RPMI7951 (cell line): ENCODE measurements at places on chromosomes 7 and 10. TPM values are rescaled to one million over a fixed set of nuclear protein-coding genes. Genes with fewer than 3 reads are reported as not detected.
A peak's percentile ranks its signal among the peaks of the same experiment; 100 is the strongest.

GRM3 gene
- not detected in 2 replicates for total RNA-seq

- DNase-seq = peak; percentile 34
These were observed 566 bp downstream of the MAD1L1 start for GRCh38 chr7:2231992-2232765.

- no peak for DNase-seq
These were observed 41.9 kb downstream of the SPAM1 start for GRCh38 chr7:123966936-123967335.

- no peak for DNase-seq
These were observed 15.0 kb downstream of the ZNF862 start for GRCh38 chr7:149853157-149853556.

GRCh38 chr10:91541481-91541880 is 91.4 kb downstream of the PPP1R3C start:
- peak; percentile 87 for DNase-seq

DNA sequence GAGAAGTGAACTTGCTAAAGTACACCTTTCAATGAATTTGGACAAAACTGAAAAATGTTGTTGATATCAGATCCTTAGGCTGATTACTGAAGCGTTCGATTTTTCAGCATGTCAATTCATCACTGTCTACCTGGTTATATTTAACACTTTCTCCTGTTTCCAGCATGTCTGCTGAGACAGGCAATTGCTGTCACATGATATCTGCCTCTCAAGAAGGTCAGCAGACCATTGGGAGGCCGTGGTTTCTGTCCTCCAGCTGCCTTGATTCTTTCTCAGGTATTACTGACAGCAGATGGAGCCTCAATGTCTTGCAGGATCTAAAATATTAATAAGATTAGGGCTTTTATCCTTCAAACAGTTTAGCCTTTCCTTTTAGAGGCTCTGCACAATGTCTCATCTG is 127.5 kb downstream of the SNX10 start:
- DNase-seq = no peak

DNA sequence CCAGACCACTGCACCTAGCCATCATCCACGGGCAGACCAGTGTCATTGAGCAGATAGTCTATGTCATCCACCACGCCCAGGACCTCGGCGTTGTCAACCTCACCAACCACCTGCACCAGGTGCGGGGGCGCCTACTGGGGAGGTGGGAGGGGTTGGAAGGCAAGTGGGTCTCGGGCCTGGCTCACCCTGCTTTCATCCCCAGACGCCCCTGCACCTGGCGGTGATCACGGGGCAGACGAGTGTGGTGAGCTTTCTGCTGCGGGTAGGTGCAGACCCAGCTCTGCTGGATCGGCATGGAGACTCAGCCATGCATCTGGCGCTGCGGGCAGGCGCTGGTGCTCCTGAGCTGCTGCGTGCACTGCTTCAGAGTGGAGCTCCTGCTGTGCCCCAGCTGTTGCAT is 4.6 kb downstream of the NFKB2 start:
- no peak for DNase-seq

NEBL gene
- total RNA-seq = under 0.01 TPM in 1 of 2 replicates, not detected in the other

- DNase-seq = peak; percentile 49
These were observed 23.3 kb upstream of the GPR22 start for GRCh38 chr7:107446531-107446930.

DNA sequence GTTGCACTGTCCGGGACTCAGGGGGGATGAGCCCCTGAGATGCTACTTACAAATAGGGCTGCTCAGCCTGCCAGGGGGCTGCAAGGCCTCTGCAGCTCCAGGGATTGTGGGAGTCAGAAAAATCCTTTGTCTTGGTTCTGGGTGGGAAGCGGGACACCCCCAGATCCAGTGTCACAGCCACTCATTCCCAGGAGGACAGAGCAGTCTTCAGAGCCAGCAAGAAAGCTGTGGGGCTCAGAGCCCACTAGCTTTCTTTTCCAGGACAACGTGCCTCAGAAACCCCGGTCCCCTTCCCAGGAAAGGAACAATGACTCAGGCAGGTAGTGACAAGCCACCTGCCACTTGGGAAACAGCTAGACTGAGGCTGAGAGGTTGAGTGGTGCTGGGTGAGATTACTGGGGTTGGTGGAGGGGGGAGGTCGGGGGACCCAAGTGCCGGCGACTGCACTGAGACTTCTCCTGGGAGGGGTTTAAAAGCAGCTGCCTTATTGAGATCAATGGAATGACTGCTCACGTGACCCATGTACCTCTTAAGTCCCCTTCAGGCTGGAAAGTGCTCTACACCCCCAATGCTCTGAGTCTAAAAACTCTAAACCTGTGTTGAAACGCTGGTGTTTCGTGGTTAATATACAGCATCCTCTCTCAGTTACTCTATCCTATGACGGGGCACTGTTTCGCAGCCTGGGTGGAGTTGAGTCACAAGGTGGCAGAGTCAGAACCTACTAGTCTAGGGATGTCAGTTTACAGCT is 123.6 kb downstream of the UBE2H start:
- DNase-seq = no peak

GRCh38 chr10:78630944-78631838 is 437.6 kb upstream of the ZMIZ1 start:
- DNase-seq = peak; percentile 47

SPDYE5 gene
- not detected in 2 replicates for total RNA-seq

SLC26A3 gene
- not detected in 2 replicates for total RNA-seq

GRCh38 chr7:137488038-137488437 is 144.5 kb upstream of the PTN start:
- DNase-seq = peak; percentile 7

GRCh38 chr7:95441042-95441823 is 6.4 kb upstream of the PON2 start:
- no peak for DNase-seq

DNA sequence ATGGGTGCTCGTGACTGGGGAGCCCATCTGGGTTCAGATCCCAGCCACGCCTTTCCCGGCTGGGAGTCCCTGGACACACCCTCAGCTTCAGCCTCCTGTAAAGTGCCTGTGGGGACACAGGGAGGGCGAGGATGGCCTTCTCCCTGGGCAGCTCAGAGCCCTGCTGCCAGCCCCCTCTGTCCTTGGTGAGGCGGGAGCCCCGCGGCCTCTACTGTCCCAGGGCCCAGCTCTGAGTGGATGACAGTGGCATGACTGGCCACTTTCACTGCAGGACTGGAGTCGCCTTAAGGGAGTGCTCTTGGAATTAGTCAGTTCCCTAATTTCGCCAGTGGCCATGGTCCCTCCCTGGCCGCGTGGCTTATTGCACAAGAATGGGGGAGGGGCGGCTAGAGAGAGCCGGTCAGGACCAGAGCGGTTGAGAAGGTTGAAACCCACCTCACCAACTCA is 4.6 kb downstream of the BRI3 start:
- DNase-seq = peak; percentile 87

CLCN1 gene
- total RNA-seq = not detected in 2 replicates

NPC1L1 gene
- total RNA-seq = not detected in 2 replicates

DNA sequence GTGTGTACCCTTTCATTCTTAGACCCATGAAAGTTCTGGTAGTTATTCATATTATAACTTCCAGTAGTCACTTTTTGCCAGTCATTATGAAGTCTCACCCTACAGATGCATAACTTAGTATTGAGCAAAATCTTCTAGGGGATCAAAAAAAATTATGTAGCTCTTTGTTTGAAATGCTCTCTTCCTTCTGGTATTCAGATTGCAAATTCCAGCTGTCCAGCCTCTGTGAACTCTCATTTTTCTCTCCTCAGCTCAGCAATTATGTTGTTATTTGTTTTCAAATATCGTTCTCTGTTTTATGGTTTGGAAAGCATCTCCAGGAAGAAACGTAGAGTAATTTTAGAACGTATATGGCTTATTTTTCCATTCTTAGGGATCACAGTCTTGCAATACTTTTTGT is 442.5 kb downstream of the SEMA3D start:
- DNase-seq = no peak

ALOX5 gene
- 0.10 TPM in 1 of 2 replicates, not detected in the other for total RNA-seq

- peak; percentile 64 for DNase-seq
These were observed 95.3 kb upstream of the CARD11 start for GRCh38 chr7:3138997-3139396.

DNA sequence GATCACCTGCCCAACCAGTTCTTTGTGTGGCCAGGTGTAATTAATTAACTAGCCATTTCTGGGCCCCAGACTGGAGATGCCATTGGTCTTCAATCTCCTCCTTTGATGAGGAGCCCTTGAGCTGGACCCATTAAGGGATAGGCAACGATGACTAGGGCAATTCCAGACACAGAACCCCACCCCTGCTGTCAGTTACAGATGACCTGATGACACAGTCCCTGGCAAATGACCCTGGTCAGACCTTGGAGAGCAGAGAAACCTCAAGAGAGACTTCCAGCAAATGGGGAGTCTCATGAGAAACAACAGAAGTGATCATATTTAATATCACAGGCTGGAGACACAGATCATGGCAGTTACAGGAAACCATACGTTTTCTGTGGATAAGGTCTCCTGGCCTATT is 101.8 kb upstream of the TCF7L2 start:
- DNase-seq = no peak

DNA sequence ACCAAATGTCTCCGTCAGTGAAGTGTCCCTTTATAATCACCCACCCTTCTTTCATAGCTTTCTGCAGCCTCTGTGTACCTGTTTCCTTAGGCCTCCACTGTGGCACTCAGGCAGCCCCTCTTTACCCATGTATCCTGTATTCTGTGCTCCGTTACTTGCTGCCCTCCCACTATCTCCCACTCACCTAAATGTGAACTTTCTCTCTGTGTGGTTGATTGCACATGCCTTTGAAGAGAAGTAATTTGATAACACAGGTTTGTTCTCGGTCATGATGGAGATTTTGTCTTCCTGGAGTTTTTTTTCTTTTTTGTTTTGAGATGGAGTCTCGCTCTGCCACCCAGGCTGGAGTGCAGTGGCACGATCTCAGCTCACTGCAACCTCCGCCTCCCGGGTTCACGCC is 61.5 kb downstream of the REEP3 start:
- DNase-seq = no peak

- DNase-seq = peak; percentile 66
These were observed 137.2 kb downstream of the ARID5B start for GRCh38 chr10:62038609-62039190.

OR2A12 gene
- total RNA-seq = not detected in 2 replicates

TAC1 gene
- 20.4 and 26.2 TPM in 2 replicates for total RNA-seq

GRCh38 chr7:117124591-117125220 is 171.4 kb downstream of the ST7 start:
- peak; percentile 99 for DNase-seq

DNA sequence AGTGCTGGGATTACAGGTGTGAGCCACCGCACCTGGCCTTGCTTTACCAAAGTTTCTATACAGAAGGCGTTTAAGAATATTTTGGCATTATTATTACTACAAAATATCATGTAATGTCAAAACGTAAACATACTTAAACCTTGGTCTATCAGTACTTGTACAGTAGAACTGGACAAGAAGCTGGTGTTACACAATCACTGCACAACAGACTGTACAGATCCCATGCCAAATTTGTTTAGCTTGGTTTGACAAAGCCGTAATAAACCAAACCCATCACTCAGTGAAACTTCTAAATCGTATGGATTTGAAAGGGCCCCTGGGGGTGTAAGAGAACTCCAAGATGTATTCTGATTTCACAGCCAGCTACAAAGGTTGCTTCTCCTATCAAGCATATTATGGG is 51.8 kb upstream of the RHEB start:
- no peak for DNase-seq

GRCh38 chr7:15783987-15784693 is 97.7 kb upstream of the MEOX2 start:
- peak; percentile 30 for DNase-seq

DNA sequence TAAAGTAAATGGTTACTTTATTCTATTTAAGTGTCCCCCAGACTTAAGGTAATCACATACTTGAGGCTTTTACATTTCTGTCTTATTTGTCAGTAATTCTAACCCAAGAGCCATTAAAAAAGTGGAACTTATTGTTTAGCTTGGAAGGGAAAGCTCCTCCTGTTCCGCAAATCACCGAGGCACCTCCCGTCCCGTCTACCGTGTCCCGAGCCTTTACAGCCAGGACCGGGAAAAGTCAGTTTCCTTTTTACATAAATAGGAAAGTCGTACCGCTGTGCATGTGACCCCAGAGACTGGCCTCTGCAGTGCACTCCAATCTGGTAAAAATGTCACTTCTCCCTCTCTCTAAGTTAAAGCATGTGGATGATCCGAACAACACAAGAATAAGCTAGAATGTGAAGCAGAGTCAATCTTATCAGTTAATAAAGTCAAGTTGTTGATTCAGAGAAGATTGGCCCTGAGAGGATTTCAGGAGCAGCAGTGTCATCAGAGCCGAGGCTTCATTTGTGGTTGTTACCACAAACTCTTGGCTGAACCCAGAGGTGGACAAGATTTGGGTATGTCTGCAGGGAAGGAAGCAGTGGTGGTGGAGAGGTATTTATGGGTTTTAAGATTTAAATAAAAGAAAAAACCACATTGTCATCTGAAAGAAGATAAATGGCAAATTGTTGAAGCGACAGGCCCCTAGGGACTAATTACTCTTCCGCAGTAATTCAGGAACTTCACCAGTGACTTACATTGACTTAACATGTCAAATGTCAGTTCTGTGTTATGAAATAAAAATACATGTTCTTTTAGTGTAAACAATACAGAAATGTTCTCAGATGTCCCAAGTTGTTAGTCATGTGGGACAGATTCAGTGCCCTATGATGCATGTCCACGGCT is 316.6 kb upstream of the ZNF32 start:
- DNase-seq = peak; percentile 95

DNA sequence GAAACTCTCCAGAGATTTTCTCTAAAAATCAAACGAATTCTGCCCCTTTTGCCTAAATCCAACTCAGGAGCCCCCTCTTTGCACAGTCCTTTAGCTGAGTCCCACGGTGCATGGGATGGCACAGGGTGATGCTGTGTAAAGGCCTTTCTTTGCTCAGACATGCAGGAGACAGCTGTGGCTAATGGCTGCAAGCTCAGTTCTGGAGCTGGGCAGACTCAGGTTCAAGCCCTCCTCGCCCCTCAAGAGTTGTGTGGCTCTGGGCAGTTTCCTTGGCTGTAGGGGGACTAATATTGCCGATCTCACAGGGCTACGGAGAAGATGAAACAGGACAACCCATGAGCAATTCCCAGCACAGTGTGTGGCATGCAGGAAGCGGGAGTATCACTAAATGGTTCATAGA is 42.6 kb downstream of the CLEC2L start:
- DNase-seq = no peak

GRCh38 chr10:71978476-71978875 is 14.3 kb downstream of the CHST3 start:
- no peak for DNase-seq

DNA sequence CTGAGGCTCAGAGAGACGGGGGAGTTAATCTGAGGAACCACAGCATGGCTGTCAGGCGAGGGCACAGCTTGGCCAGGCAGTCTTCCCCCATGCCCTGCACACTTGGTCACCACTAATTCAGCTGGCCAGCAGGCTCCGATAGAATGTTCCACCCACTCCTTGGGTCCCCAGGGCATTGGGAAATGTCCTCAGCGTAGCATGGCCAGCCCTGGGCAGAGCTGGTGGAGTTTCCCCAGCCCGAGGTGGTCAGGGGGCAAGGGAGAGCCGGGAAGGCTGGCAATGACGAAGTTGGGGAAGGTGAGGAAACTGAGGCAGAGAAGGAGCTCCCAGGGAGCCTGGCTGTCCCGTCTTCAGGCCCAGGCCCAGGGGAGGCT is 12.1 kb upstream of the GRIFIN start:
- DNase-seq = no peak

GRCh38 chr10:3805201-3805790 is 20.3 kb upstream of the KLF6 start:
- peak; percentile 97 for DNase-seq

GRCh38 chr7:102147008-102147407 is 139.7 kb upstream of the SH2B2 start:
- no peak for DNase-seq

GRCh38 chr10:97331153-97331703 is 3.3 kb downstream of the FRAT2 start:
- DNase-seq = no peak

STMP1 gene
- total RNA-seq = 23.2 and 27.4 TPM in 2 replicates
